ENCODE measurements at places on chromosomes 4 and X.

DNA sequence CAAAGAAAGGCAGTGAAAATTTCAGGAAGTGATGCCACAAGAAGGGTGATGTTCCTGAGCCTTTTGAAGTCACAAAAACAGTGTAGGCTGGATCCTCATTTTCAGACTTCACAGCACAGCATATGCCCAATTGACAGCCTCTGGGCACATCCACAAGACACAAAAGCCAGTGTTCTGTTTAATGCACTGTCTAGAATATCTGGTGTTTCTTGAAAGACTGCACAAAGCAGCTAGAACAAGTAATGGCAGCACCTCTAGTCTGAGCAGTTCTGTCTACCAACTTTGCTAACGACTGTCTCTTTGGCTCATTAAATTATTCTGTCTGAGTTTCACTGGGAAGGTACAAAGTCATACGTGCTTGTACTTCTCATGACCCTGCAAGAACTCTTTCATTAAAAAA, 417.1 kb upstream of the GALNT7 start:
- DNase-seq = no peak

- DNase-seq = no peak
Observed at GRCh38 chrX:101025126-101025525, 26.8 kb downstream of the TRMT2B start.

- DNase-seq = no peak
Observed at GRCh38 chrX:33138677-33139249, 72.6 kb downstream of the DMD start.

DNA sequence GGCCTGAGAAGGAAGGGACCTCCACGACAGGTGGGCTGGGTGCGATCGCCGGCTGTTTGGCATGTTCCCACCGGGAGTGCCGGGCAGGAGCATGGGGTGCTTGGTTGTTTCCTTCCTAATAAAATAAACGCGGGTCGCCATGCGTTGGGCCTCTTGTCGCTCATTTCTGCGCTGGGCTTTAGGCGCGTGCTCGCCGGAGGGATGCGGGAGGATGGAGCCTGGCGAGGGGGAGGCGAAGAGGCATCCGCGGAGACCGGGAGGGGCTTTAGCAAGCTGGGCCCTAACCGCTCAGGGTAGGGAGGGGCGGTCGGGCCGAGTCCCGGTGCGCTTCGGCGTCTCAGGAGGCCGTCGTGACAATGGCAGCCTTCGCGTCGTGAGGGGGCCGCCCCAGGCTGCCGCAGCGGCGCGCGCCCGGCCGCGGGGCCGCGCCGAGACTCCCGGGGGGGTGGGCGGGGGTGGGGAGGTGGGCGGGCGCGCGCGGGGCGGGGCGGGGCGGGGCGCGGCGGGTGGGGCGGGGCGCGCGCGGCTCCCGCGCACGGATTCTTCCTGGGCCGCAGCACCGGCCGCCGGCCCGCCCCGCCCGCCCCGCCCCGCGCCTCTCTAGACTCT, 476 bp upstream of the GDI1 start:
- no peak for DNase-seq

- DNase-seq = no peak
Observed at GRCh38 chr4:76233529-76233928, 18.0 kb upstream of the FAM47E start.

DNA sequence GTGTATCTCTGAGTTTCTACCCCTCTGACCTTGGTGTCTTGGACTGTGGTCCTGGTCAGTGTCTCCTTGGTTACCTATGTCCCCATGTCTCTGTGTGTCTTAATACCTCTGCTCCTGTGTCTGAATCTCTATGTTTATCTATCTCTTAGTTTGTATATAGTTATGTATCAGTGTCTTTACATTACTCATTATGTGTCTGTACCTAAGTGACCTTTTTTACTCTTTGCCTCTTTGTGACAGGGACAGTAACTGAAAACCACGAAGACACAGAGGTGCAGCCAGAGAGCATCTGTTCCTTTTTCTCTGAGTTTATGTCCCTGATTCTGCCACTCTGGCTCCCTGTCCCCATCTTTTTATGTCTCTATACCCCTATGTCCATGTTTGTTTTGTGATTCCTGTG, 49.4 kb downstream of the ITIH6 start:
- DNase-seq = no peak

DNA sequence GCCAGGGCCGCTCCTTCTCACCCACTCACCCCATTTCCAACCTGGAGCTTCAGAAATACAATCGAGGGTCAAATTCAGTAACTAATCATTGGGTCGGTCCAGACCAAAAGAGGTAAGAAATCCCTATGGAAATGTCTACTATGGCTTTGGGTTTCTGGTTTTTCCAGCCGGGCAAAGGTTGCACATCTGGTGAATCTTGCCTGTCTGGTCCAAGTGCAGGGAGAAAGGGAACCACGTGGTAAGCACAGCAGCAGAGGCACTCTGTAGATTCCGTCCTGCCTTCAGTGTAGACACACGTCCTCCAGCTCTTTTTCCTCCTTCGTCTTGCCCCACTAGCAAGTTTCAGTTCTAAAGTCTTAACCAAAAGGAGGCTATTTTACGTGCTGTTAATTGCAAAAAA, 218.0 kb upstream of the JADE1 start:
- DNase-seq = no peak

GRCh38 chr4:118888666-118889311, at the start of gene SYNPO2:
SYNPO2 (plus strand) TSS chr4:118888854; CDS start chr4:118889037, 183 bp downstream.
- DNase-seq = no peak

DNA sequence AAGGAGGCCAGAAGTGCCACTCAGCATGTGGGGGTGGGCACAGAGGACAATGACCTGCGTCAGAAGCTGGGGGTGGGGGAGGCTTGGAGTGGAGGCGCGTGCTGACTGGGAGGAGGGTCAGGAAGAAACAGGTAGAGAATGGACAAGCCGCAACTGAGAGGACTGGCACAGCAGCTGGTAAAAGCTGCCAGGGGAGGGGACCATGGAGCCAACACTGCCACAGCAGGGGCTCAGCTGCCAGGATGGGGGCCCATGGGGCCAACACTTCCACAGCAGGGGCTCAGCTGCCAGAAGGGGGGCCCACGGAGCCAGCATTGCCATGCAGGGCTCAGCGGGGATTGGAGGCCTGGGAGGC, 19.1 kb downstream of the RNF212 start:
- DNase-seq = no peak

GRCh38 chr4:186912606-186913005, 188.9 kb upstream of the FAT1 start:
- DNase-seq = no peak

GRCh38 chr4:139153411-139154133, 23.4 kb downstream of the ELF2 start:
- no peak for DNase-seq

- no peak for DNase-seq
Observed at GRCh38 chr4:118729287-118730286, 44.4 kb downstream of the METTL14 start.

GRCh38 chr4:20044966-20045365, 206.7 kb upstream of the SLIT2 start:
- DNase-seq = no peak

GRCh38 chrX:72001906-72002305, 91.3 kb downstream of the NHSL2 start:
- DNase-seq = no peak

DNA sequence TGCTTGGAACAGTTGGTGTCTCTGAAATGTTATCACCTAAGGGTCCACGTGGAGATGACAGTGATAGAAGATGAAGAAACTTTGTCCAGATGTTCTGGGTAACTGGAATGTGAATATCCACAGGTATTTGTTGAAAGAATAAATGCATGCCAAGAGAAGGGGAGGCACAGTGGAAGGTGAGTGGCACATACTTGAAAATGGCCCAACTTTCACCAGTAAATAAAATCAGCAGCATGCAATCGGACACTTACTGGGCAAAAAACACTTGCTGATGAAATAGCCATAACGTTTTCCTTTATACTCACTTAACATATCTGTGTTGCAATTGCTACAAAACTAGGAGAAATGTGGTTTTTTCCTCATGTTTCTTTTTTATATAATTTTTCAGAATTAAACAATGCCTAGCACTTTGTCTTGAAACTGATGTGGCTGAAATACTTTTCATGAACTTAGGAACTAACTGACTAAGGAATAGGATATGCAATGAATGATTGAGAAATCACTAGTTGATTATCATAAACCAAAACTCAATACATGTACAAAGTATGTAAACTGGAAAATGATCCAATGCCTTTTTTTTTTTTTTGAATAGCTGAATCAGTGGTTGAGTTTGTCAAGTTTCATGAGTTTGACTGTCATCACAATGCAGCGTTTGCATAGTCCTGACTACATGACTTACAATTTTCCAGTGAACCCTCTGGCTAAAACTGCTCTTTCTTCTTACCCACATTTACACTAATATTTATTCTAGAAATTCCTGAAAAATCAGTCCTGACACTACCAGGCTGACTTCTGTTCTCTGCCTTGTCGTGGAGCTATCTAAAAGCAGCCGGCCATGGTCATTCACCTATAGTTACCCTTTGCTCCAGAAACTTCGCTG, 127.4 kb downstream of the CPE start:
- DNase-seq = no peak

DNA sequence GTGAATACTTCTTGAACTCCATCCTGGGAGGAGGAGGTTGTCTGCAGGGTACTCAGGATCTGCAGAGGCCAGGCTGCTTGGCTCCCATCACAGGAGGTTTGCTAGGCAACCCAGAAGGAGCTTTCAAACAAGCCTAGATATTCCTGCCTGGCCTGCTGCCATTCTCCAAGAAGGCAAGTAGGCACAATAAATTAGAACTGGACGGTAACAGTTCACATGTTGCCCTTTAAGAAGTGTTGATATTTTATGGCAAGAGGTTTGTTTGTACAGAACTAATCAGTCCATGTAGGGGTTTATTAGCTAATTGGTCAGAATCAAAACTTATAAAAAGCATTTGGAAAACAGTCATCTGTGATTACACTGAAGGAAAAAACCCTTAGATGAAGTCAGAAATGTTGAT, 39.3 kb downstream of the SYNPO2 start:
- no peak for DNase-seq

DNA sequence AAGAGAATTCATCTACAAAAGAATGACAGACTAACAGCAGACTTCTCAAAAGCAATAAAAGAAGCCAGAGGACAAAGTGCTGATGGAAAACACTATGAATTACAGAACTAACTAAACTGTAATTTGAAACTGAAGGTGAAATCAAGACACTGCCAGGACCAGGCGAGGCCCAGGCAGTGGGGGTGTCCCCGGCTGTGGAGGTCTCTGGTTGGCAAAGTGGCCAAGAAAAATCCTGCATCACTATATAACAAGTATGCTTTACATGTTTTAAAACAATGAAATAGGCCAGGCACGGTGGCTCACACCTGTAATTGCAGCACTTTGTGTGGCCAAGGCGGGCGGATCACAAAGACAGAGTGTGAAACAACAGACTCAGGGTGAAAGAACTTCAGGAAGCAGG, 32.9 kb downstream of the CHM start:
- no peak for DNase-seq

GRCh38 chr4:38114386-38115150, 154.4 kb downstream of the PTTG2 start:
- no peak for DNase-seq

- no peak for DNase-seq
Observed at GRCh38 chr4:181897935-181898334, 345.3 kb upstream of the TENM3 start.

DNA sequence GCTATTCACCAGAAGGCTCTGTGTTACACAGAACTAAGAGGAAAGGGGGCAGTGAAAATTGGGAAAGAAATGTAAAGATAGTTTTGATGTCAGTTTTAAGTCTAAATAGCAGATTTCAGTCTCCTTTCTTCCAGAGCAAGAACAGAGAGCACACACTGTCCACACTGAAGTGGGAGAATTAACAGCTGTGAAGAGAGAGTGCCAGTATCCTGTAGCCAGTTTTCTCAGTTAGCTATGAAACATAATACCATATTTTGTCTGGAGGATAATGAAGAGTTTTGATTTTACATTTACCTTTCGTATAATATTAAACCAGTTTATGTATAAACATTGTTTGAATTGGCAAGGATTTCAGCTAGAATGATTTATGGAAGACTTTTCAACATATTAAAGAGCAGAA, 35.1 kb downstream of the FBXO8 start:
- no peak for DNase-seq

- no peak for DNase-seq
Observed at GRCh38 chr4:68617003-68617698, 41.0 kb upstream of the UGT2B17 start.

DNA sequence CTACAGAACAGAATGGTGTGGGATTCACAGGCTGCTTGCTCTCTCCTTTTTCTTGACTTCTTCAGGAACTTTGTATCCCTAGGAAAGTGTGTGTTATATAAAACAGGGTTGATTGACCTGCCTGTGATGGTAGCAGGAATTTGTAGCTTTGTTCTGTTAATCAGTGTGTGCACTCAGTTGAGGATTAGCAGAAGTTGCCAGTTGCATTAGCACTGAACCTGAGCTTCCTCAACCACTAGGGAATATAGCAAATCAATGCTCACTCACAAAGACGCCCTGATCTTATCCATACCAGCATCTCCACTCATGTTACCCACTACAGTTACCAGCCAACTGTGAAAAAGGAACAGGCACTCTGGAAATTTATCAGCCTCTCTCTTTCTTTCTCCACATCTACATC, 319.1 kb upstream of the EMCN start:
- no peak for DNase-seq

DNA sequence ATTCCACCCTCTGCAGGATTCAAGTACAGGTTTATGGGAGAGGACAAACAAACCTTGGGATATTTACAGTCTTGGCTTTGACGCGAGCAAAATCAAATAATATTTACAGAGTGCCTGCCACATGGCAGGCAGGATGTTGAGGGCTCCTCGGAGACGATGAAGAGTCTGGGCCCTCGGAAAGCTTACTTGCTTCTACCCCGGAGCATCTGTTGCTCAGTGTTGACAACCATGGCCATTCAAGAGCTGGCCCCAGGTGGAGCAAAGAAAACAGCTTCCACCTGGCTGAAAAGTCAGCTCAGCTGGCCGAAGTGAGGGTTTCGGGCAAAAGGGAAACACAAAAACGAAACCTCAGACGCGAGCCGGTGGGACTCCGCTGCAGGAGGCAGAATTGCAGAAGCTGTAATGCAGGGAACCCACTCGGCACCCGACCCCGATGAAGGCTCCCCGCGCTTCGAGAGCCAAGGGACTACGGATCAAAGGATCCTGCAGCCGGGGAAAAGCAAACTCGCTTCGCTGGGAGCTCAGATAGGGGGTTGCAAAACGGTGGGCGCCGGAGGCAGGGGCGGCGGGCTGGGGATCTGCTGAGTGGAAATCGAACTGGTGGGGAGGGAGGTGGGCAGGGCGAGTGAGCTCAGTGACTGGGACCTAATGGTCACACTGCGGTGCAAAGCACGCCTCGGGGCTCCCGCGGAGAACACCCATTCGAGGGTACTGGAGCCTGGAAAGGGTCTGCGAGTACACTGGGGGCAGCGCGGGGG, 805 bp downstream of the ATP8A1 start:
- no peak for DNase-seq

DNA sequence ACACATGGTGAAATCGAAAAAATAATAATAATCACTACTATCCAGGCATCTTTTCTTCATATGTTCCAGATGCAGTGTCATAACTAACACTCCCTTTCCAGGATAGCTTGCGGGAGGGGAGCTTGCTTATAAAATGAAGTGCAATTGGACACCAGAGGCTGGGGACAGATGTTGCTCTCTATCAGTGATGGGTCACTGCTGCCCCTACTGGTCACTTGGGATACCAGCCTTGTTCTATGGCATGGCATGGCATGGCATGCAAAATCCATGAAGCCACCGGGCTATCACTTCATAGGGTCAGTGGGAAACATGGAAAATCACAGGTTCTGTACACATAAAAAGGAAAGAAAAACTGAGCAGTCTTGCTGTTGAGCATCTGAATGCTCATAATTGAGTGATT, 168.1 kb downstream of the GLRA2 start:
- DNase-seq = no peak

GRCh38 chrX:21658152-21658737, at the start of gene KLHL34:
KLHL34 (minus strand) TSS chrX:21658330; CDS start chrX:21657788, 542 bp downstream.
- DNase-seq = no peak

GRCh38 chrX:149495573-149496071, 9.5 kb downstream of the IDS start:
- no peak for DNase-seq
